ENCODE measurements at places on chromosomes 7 and 10.

DNA sequence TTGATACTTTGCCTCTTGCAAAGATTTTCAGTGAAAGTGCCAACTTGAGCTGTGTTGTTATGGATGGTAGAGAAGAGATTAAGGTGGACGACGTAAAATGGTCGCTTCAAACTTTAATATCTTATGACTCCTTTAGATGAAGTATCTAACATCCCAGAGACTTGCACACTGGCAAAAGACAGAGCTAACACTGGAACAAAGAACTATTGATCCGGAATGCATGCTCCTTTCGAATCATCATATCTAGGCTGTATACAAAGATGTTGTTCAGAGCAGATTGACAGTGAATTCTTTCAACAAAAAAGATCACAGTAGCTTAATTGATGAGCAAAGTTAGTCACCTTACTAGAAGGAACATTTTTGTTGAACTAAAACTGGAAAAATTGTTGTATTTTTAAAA is 592.7 kb downstream of the NXPH1 start:
- no peak for DNase-seq

DNA sequence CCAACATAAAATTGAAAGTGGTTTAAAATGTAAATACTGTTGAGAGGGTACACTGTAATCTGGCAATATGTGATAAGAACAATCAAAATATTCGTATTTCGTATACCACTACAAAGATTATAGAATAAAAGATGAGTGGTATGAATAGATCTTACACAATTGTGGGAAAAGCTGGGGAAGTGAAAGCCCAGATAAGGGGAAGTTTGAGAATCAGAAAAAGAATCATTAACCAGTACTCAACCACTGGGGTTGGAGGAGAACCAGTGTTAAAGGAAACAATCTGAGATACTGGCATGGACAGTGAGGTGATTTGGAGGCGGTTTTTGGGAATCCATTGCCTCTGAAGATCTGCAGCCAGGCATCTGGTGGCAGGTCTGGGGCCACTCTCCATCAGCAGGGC is 59.7 kb upstream of the CDK14 start:
- no peak for DNase-seq

GRCh38 chr10:72367301-72367960 is 12.7 kb upstream of the DNAJB12 start:
- no peak for DNase-seq

GRCh38 chr7:65832281-65832680 is 40.6 kb upstream of the VKORC1L1 start:
- no peak for DNase-seq
